ENCODE measurements at places on chromosomes 2 and 18. TPM values are rescaled to one million over a fixed set of nuclear protein-coding genes. Genes with fewer than 3 reads are reported as not detected.
A peak's percentile ranks its signal among the peaks of the same experiment; 100 is the strongest.

DNA sequence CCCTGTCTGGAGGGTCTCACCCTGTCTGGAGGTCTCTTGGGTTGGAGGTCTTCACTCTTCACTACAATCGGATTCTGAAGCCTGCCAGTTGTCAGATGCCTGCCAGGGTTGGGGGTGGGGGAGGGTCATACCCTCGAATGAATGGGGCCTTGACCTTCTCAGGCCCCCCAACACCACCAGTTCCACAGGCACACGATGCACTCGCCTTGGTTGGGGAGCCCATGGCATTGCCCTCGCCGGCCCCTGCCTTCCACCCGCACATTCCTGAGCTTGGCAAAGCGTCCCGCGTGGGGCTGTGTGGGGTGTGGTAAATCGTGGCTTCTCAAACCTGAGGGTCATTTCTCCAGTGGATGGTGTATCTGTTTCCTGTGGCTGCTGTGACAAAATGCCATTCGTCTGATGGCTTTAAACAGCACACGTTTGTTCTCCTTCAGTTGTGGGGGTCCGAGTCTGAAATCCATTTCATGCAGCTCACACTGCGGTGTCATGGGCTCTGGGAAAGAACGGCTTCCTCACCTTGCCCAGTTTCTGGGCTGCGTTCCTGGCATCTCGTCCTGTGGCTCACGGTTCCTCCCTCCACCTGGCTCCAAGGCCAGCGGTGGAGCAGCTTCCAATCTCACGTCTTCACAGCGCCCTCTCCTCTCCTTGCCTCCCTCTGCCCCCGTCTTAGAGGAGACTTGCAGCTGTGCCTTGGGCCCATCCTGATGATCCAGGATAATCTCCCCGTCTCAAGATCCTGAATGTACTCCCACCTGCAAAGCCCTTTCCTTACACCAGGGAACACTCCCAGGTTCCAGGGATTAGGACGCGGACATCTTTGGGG is 38.0 kb upstream of the HPCAL1 start:
- DNase-seq, result no peak

DNA sequence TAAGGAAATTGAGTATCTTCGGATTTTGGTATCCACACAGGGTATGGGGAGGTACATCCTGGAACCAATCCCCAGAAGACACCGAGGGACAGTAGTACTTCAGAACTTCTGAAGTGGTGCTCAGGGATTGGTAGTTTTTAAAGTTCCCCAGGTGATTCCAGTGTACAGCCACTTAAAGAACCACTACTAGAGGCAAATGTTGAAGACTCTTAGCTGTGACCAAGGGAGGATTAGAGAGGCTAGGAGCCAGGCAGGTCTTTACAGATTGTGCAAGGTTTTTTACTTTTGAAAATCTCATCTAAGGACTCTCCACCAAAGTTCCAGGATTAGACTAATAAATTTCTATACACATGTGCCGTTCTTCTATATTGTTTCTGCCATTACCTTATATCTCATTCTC is 52.9 kb upstream of the GLS start:
- no peak for DNase-seq

The DLGAP1 gene
- polyA plus RNA-seq, result 2.3 TPM

The TMEM17 gene
- 2.6 TPM for polyA plus RNA-seq

- DNase-seq, result no peak
Measured at GRCh38 chr2:28231110-28231631, 161.5 kb upstream of the FOSL2 start.

DNA sequence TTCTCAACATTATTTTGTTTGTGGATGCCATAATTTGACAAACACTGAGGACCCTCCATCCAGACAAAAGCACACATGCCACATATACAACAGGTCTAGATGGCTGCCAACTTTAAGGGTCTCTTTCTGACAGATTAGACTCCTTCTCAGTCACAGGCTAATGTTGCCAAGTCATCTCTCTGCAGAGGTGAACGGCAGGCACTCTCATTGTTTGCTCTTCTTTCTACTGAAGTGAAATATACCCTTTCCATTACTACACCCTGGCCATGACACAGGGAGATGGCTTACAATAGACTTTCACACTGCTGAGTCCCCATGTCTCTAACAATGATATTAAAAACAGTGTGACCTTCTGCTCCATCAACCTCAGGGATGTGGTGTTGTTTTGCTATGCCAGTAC is 47.5 kb upstream of the ZNF397 start:
- DNase-seq, result no peak

GRCh38 chr18:44740000-44740399 is 59.3 kb downstream of the SETBP1 start:
- no peak for DNase-seq

The CHRND gene
- 177 TPM for polyA plus RNA-seq

DNA sequence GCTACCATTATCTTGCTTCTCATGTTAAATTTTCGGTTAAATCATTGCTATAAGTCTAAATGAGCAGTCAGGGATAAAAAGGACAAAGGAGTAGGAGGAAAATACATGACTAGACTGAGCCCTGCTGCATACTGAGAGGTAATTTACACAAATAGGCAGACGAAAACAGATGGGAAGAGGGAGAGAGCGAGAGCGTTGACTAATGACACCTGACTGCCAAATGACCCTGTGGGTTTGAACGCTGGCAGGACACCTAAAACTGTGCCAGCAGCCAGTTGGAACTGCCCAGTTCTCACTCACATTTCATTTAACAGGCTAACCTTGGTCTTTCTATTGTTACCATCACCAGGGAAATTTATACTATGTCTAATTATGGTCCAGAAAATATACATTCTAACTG is 978.2 kb downstream of the CPS1 start:
- DNase-seq, result no peak

GRCh38 chr2:229230256-229230655 is 40.8 kb downstream of the PID1 start:
- DNase-seq, result no peak

The AMER3 gene
- polyA plus RNA-seq, result not detected

GRCh38 chr2:109326306-109326705 is 197.3 kb downstream of the SH3RF3 start:
- no peak for DNase-seq

DNA sequence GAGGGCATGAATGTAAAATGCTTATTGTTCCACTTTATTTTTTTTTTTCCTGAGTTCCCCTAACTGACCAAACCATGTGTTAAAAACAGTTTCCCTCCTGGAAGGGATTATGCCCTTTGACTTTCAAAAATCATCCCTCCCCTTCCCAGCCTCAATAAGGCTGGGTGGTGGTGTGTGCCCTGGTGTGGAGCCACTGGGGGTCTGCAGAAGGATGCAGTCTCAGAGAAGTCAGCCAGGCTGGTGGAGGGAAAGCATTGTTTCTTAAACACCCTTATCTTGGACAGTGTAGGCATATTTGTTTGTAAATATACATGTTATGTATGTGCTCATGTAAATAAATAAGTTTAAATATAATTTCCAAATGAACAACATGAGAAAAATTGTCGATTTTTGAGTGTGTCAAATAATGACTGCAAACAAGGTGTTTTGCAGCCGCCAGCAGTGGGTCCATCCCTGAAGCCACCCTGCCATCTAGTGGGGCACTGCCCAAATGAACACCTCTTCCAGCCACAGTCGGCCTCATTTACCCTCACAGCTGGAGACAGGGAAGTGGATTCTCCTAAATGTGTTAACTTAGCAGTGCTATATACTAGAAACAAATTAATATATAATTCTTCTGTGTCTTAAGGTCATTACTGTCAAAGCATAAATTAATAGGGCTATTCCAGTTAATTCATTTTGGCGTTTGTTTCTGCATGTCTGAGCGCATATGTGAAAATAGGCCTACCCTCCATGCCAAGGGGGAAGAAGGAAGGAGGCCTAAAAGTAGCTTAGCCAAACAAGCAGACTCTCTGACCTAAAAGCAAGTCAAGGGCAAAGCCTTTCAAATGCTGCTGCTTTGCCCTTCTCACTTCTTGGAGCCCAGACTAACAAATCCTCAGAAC is 209.6 kb upstream of the PIK3C3 start:
- peak; percentile 22 for DNase-seq

All from muscle of arm (tissue), 14 donors.